ENCODE measurements at places on chromosomes 16 and 17.

DNA sequence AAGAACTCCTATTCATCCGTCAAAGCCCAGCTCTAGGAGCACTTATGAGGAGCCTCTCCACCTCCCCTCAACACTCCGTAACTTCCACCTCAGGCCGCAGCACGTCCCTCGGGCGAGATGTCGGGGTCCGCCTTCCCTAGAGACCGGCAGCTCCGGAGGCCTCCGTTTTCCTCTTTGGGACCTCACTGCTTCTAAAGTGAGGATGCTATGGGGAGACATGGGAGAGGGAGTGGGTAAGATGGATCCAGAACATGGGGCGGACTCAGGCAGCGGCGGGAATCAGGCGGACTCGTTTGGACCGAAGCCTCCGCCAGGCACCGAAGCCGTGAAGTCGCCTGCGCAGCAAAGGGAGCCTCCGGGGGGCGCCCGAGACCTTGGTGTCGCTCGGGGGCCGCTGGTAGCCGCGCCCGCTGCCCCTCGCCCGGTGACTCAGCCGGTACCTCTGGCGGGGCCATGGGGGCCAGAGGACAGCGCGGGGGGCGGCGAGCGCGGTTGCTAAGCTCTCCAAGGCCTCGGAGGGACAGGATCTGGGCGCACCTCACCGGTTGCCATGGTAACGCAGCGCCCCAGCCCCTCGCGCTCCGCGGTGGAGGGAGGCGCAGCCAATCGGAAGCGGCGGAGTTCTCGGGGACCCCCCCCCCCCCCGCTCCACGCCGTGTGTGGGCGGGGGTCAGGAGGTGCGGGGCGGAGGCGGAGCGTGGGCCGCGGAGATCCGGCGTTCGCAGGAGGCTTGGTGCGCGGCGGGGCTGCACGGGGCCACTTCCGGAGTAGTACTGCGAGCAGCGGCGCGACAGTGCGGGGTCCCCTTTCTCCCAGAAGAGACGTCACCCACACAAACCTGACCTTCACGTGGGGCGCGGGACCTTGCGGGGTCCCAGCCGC, 1.3 kb upstream of the HIC1 start:
- DNase-seq = no peak

- no peak for DNase-seq
These were observed 54.1 kb downstream of the XYLT1 start for GRCh38 chr16:17416461-17417311.

GRCh38 chr17:75295201-75296158, 6.2 kb upstream of the SLC25A19 start:
- no peak for DNase-seq

DNA sequence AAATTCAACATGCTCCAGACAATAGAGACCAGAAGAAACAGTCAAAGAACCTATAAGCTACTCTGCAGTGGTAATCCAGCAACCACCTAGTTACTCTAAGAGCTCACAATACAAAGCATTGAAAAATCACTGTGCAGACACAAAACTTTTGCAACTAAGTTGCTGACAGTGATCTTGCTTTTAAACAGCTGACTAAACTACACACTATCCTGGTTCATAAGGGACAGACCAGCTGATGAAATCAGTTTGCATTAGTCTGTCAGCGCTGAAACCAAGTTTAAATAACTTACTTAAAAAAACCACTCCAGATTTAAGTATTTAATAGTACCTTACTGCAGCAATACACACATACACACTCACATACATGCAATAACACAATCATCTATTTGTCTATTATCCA, 4.6 kb downstream of the VEZF1 start:
- no peak for DNase-seq

GRCh38 chr16:83336603-83337002, 471.2 kb upstream of the HSBP1 start:
- no peak for DNase-seq

DNA sequence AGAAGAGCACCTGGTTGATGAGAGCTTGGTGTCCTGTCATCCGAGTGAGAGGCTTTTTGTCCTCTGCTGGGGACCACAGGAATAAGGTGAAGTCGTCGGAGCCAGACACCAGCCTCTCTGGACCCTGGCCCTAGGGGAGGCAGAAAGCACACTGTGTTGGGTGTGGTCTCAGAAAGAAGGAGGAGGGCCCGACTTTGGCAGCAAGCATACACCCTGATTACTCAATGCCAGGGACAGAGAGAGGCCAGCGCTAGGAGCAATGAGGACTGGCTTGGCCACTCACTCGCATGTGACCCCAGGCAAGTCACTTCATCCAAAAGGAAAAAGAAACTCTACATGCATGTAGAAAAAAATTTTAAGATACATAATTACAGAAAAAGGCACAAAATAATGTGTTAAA, 6.8 kb downstream of the NLE1 start:
- no peak for DNase-seq

- DNase-seq = no peak
These were observed 531.8 kb upstream of the SALL1 start for GRCh38 chr16:51682905-51683304.

DNA sequence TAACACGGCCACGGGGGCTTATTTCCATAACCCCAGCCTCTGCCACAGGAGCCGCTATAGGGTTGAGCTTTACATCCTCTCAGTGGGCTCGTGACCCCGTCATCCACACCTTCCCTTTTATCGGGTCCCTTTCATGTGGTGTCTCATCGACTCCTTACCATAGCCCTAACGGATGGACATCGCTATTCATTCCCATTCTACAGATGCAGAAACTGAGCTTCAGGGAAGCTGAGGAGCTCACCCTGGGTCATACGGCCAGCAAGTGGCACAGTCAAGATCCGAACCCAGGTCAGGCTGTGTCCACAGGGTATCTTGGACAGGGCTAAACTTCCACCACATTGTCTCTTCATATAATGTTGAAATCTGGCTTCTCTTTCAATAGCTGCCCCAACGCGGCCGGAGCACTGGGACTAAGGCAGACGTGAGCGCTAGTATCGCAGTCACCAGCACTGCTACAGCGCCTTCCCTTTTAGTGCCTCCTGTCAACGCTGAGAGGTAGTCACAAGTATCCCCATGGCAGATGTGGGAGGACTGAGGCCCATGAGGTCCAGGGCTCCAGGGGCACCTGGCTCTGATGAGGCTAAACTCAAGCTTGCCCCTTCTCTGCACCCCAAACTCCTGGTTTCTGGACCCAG, 50.8 kb downstream of the SOCS1 start:
- no peak for DNase-seq

- no peak for DNase-seq
These were observed 32.6 kb downstream of the DCUN1D3 start for GRCh38 chr16:20867585-20867984.

DNA sequence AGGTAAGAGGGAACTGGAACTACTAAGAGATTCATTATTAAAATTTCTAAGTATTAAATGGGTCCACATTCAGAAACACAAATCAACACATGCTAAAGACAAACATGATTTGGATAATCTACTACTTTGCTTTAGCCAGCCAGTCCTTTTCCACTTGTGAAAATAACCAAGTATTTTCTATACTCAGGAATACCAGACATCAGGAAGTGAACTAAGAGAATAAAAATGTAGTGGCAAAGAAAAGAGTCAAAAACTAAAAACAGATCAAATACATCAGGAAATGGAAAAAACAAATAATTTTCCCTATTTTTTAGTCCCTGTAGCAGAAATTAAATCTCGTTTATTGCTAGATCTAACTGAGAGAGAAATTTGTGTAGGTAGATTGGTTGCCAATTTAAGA, 78.0 kb downstream of the MYO1D start:
- DNase-seq = no peak

DNA sequence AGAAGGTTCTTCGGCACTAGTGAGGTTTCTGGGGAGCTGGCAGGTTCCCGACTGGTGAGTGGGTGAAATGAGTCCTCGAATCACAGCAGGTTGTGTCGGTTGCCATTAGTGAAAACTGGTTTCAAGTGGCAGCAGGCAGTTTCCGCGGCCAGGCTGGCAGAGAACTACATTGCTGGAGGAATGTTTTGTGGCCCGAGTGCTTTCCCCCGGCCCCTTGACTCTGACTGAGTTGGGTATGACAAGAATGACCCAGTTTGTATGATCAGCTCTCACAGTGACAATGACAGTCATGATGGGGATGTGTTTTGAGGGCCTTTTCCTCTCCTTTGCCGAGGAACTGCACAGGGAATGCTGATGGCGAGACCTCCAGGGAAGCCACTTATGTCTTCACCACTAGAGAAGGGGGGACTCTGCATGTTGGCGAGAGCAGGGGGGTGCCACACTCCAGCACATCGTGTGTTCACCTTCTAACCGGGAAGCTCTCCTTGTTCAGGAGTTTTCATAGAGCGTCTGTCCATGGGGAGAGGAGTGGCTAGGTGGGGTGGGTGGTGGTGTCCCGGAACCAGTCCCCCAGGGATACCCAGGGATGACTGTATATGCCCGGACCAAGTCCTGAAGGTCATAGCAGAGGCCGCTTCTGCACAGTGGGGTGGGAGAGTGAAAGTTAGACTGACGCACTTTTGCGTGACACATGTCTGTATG, 206.0 kb upstream of the CHMP6 start:
- no peak for DNase-seq

GRCh38 chr17:12040478-12040877, 19.8 kb downstream of the MAP2K4 start:
- DNase-seq = no peak

GRCh38 chr17:82972836-82973372, 106.5 kb upstream of the METRNL start:
- no peak for DNase-seq

DNA sequence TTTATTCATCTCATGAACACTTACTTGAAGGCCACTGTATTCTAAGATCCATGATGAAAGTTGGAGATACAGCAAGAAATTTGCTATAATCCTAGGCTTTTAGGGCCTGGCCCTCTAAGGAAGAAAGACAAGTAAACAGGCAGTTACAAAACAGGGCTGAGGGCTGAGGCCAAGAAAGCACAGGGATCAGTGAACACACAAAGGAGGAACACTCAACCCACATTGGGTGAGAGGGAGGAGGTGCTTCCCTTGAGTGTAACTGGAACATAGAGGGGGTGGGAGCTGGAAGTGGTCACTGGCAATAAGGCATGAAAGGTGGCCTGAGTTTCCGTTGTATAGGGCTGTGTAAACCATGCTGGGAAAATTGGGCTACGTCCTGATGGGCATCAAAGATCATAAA, 112.2 kb downstream of the ZNF18 start:
- no peak for DNase-seq

DNA sequence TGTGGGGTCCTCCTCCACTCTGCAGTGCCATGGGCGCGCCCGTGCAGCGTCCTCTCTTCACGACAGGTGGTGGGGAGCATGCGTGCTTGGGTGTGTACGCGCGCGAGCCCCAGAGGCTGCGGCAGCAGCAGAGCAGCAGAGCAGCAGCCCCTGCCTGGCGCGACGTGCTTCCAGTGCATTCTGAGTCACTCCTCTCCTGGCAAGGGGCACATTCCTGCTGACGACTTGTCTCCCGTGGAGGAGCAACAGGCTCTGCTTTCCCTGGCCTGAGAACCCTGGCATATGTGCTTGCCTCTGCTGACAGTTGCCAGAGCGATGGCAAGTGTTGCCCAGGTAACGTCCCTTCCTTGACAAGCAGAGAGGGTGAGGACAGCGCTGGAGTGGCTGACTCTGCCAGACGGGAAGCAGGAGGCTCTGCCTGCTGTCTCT, 133.8 kb upstream of the PLCG2 start:
- DNase-seq = no peak

DNA sequence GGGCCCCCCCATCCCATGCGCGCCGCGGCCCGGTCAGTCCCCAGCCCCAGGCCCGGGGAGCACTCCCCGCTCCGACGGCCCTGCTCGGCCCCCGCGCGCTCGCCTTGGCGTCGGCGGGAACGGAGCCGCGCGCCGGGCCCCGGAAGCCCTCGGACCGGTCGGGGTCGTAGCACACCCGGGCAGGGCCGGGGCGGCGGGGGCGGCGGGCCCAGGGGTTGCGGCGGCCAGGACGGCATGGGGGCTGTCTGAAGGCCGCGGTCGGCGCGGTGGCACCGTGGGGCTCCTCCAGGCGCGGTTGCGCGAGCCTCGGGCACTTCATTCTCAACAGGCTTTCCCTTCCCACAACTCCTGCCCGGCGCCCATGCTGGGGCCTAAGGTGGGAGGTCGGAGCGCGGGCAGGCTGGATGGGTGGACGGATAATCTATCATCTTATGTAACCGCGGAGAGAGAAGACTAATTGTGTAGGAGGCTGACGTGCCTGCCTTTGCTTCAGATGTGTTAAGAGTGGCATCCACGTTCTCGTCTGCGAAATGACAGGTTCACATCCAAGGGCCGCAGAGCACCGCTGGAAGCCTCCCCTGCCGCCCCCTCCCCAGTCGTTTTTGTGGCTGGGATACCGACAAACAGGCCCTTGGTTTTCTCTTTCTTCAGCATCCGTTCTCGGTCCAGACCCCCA, 708 bp downstream of the BAIAP2 start:
- DNase-seq = no peak

DNA sequence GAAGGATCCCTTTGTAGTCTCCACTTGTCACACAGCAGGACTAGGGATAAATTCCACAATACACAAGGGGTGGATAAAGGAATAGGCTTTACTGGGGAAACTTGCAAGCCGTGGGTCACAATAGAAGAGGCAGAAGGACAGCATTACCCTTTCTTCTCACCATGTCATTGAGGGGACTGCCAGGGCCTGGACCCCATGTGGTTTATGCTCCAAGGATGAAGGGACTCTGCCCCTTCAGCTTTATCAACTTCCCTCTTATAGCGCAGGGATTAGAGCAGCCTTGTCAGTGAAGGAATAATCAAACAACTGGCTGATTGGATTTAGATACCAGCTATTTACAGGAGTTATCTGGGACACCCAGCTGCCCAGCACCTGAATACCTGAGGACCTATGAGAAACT, 89.8 kb downstream of the HS3ST2 start:
- DNase-seq = no peak

DNA sequence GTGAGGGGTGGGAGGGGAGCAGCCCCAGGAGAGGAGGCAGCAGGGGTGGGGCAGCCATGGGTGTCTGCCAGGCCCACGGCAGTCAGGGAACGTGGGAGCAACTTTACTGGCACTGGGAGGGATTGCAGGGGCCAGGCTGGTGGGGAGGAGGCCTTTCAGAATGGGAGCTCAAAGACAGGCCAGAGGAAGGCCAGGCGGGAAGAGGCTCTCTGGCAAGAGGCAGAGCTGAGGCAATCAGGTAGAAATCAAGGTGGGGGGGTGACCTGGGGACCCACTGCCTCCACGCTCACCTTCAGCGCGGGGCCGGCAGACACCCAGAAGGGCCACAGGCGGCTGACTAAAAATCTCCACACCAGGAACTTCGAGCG, 11.9 kb upstream of the GSE1 start:
- no peak for DNase-seq

DNA sequence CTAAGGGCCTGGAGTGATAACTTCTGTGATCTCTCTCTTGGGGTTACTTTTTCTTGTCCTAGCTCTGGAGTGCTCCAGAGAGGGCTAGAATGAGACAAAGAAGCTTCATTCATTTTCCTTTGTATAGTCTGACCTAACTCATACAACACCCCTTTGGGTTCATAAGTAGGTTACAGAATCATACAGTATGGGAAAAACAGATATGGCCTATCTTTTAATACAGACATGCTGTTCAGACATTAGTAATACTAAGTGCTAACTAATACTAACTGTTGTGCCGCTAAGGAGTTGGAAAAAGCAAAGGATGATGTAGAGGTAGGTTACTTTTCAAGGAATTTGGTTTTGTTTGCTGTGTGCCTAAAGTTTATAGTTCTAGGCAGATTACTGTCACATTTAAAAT, 84.7 kb downstream of the NLK start:
- DNase-seq = no peak

GRCh38 chr17:82366749-82367148, 4.8 kb upstream of the UTS2R start:
- no peak for DNase-seq
